ENCODE measurements at places on chromosomes 11 and 22.

DNA sequence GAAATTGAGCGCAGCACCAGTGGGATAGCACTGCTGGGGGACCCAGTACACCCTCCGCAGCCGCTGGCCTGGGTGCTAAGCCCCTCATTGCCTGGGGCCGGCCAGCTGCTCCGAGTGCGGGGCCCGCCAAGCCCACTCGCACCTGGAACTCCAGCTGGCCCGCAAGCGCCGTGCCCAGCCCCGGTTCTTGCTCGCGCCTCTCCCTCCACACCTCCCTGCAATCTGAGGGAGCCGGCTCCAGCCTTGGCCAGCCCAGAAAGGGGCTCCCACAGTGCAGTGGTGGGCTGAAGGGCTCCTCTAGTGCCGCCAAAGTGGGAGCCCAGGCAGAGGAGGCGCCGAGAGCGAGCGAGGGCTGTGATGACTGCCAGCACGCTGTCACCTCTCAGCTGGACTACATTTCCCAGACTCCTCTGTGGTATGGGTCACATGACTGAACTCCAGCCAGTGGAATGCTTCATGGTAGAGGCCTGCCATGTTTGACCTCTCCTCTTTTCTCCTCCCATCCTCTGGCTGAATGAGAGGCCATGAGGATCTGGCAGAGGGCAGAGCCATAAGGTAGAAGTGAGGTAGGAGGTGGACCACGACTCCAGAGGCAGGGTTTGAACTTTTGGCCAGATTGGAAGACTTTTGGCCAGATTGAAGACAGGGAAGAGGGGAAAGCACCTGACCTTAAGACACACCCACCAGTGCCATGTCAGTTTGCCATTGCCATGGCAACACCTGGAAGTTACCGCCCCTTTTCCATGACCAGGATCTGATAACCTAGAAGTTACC is 6.2 kb downstream of the MRGPRD start:
- DNase-seq, result no peak

GRCh38 chr11:122023614-122024250 is 92.3 kb downstream of the BLID start:
- DNase-seq, result no peak

DNA sequence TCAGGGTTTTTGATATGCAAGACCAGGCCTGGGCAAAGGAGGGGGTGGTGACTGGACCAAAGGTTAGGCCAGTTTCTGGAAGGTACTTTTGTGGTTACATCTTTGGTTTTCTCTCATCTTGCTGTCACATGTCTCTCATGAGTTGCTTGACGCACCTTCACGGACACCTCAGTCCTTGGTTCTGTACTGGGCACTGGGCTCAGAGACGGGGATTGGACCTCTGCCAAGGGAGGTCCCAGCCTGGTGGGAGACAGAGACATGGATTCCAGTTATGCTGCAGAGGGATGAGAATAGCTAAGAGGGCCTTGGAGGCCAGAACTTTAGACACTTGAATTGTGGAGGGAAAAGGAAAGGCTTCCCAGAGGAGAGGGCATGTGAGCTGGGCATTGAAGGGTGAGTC is 1.7 kb downstream of the USP35 start:
- no peak for DNase-seq

- no peak for DNase-seq
Measured at GRCh38 chr11:123510579-123510905, 80.5 kb downstream of the GRAMD1B start.

GRCh38 chr22:28208036-28208435 is 289.0 kb upstream of the PITPNB start:
- no peak for DNase-seq

GRCh38 chr11:122963961-122964360 is 17.7 kb downstream of the BSX start:
- DNase-seq, result no peak

- peak; percentile 32 for DNase-seq
Measured at GRCh38 chr22:28829358-28830181, 29.2 kb upstream of the XBP1 start.

DNA sequence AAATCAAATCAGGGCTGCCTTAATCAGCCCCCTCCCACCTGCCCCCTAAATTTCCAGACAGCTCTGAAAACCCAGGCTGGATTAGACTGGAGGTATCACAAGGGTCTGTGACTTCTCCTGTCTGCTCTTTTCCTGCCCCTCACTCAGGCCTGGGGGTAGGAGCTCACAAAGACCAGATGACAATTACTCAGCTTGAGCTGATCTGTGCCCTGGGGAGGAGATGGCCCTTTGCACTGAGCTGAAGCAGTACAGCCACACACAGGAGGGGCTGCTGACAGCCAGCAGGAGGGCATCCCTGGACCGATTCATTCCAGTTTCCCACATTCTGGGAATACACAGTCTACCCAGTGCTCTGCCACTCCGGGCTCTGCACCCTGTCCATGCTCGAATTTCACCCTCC is 4.2 kb downstream of the ABCC8 start:
- peak; percentile 29 for DNase-seq

- no peak for DNase-seq
Measured at GRCh38 chr11:55732936-55733335, 40.3 kb upstream of the OR5D13 start.

GRCh38 chr11:48028914-48029680 is 48.7 kb downstream of the PTPRJ start:
- DNase-seq, result no peak

- DNase-seq, result no peak
Measured at GRCh38 chr22:43923191-43923590, 414 bp upstream of the PNPLA3 start.

DNA sequence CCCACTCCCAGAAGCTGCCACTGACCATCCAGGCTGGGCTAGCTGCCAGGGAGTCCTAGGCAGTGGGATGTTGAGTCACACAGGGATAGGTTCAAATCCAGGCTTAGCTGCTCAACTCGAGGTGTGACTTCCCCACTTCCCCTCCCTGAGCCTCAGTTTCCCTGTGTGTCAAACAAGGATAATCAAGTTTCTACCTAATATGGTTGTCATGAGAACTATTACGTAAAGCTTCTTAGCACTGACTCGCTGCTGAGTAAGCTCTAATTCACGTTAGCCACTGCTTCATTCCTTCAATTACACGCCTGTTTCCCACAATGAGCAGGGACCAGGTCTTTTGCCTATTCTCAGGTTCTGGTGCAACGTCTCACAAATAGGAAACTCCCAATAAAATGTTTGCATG is 67.7 kb downstream of the SEZ6L start:
- no peak for DNase-seq

- no peak for DNase-seq
Measured at GRCh38 chr11:68838572-68838964, 3.1 kb downstream of the CPT1A start.

- DNase-seq, result no peak
Measured at GRCh38 chr11:7321473-7322450, 70.1 kb downstream of the SYT9 start.

DNA sequence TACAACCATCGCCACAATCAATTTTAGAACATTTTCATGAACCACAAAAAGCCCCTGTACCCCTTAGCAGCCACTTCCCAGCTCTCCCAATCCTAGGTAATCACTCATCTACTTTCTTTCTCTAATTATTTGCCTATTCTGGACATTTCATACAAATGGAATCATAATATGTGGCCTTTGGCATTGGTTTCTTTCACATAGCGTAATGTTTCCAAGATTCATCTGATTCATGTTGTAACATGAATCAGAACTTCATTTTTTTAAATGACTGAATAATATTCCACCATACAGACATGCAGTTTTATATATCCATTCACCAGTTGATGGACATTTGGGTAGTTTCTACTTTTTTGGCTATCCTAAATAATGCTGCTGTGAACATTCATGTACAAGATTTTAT is 56.2 kb upstream of the RCN1 start:
- DNase-seq, result no peak

DNA sequence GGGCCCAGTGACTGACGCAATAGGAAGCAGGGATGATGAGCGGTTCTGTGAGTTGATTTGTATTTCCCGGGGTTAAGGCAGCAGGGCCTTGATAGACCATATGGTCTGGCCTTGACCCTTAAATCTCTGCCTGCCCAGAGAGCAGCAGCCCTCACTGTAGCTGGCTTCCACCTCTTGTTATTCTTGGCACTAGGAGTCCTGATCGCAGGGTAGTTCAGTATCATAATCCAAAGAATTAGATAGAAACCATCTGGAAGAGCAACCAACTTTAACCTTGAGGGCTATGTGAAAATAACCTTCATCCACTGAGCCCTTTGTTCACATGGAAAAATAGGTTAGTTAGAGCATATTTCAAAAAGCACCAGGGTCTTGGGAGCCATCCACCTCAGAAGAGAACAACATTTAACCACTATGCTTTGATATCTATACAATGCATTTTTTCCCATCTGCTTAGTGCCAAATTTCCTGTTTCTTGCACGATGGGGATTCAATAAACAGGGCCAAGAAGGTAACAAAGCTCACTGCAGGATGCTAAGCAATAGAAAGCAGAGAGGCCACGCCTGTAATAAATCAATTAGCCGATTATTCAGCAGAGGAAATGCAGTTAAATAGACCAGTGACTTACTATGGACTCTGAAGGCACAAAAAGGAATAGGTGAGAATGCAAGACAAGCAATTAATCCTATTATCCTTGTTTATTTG is 761.3 kb downstream of the OPCML start:
- DNase-seq, result peak; percentile 47

- DNase-seq, result no peak
Measured at GRCh38 chr11:95516786-95517185, 272.8 kb downstream of the FAM76B start.

DNA sequence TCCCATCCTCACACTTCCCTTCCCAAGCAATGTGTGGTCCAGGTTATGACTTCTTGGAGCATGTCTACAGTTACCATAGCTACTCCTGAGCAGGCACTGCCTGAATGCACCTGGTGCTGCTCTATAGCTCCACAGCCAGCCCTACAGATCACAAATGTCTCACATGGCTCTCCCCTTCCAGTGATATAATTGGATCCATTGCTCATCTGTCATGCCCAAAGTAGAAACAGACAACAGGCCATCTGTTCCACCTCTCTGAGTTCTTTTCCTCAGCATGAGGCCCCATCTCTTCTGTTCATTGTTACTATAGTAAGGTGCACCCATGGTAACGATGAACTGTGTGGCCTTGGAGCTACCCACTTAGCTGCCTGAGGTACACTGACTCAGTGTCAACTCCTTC is 320.3 kb upstream of the ZC3H12C start:
- peak; percentile 94 for DNase-seq

- no peak for DNase-seq
Measured at GRCh38 chr11:21464601-21465193, 728.2 kb upstream of the ANO5 start.

DNA sequence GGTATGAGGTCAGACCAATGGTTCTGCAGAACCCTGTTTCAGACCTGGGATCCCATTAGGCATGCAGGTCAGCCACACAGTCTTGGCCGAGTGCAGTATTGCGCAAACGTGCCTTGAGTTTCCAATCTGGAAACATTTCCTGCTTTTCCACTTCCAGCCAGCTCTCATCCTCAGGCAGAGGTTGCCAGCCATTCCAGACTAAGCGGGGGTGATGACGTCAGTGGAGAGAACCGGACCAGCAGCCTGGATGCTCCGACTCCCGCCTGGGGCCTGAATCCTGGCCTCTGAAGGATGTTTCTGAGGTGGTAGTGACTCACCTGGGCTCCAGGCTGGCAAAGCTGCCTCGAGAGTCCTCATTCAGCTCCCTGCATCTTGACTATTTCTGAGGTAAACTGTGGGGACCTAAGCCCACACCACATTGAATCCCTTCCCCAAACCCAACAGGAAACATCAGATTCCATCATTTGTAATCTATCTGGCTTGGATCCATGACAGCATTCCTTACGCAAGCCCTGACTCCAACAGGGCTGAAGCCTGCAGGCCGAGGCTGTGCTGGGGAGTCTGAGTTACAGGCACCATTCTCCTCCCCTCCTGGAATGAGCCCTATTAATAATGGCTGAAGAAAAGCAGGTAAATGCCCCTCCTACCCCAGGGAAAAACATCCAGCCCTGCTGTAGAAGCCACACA is 83.0 kb downstream of the ABTB2 start:
- DNase-seq, result no peak

- no peak for DNase-seq
Measured at GRCh38 chr22:17314487-17314886, 54.8 kb upstream of the CECR2 start.

- DNase-seq, result no peak
Measured at GRCh38 chr11:34620820-34621792, at the start of gene EHF. Gene EHF (plus strand): TSS chr11:34621093. CDS start chr11:34642631, 21,538 bp downstream.

GRCh38 chr11:43751726-43752125 is 71.2 kb downstream of the HSD17B12 start:
- DNase-seq, result no peak

DNA sequence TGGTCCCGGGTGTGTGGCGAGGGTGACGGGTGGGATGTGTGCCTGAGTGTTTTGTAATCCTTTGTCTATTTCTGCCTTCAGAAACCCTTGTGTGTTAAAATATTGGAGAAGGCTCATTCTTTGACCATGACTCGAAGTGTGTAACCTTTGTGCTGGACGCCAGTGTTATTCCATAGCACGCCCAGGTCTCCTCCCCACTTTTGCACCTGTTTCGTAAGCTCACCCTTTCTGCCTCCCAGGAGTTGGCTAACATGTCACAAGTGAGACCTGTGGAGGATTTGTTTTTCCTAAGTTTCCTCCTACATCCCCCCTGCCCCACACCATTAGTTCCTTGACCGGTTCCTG is 382 bp downstream of the C11orf54 start:
- DNase-seq, result peak; percentile 43

- DNase-seq, result no peak
Measured at GRCh38 chr11:19947537-19948114, 212.6 kb downstream of the DBX1 start.

- peak; percentile 64 for DNase-seq
Measured at GRCh38 chr11:131370090-131370751, at the start of gene NTM. Gene NTM (plus strand): TSS chr11:131370615.

DNA sequence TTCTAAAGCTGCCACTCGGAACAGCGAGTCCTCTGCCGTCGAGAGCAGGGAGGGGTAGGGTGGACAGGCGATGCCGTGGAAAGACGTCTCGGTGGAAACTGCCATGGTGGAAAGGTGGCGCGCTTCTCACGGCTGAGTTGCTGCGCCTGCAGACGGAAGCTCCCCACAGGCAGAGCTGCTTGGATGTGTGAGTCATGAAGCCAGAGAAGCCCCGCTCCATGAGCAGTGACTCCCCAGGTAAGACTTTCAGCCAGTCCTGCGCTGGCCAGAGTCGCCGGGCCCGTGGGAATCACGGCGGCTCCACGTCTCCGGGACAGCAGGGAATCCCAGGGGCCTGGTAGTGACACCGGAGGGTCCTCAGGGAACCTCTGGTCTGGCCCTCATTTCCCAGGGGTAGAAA is 4.0 kb upstream of the TRMU start:
- DNase-seq, result no peak

DNA sequence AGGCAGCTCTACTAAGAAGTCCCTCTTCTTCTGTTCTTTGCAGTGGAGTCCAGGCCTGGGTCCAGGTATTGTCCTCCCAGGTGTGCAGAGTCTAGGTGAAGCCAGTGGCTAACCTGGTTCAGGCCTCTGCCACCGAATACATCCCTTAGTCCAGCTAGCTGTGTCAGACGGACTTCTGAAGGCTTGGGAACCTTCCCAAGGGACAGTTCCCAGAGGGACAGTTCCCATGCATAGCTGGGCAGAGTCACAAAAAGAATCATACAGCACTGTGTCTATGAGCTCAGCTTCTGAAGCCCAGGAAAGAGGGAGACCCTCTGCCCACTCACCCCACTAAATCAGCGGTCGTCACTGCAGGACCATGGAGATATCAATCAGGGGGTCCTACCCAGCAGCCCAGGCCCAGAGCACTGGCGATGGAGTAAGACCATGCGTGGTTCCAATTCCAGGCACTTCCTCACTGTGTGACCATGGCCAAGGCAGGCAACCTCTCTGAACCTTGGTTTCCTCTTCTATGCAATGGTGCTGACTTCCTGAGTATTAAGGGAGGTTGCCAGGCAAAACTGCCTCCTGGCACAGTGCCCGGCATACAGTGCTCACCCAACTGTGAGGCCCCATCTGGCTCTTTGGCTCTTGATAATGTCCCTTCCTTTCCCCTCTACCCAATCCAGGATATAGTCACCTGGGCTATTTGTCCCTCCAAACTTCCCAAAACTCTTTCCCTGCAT is 3.4 kb downstream of the MS4A10 start:
- peak; percentile 60 for DNase-seq
